CD14-positive monocyte (primary cell): ENCODE measurements at places on chromosomes 1 and 21. TPM values are rescaled to one million over a fixed set of nuclear protein-coding genes. Genes with fewer than 3 reads are reported as not detected.

GRCh38 chr1:157948312-157949073 lies 45.0 kb upstream of the KIRREL1 start:
- no peaks in the 10 kb centered on the region for H3K36me3 ChIP-seq
- peak; percentile 54 for DNase-seq
- H3K27me3 ChIP-seq: peaks cover 7% of the 10 kb centered on the region
- no peak overlapping the region for H3K27ac ChIP-seq
- H3K4me3 ChIP-seq: no peak overlapping the region

GRCh38 chr21:37546299-37546908 lies 179.8 kb downstream of the DYRK1A start:
- peaks cover 9% of the 10 kb centered on the region for H3K4me1 ChIP-seq
- H3K27me3 ChIP-seq: peaks cover 4% of the 10 kb centered on the region
- no peak overlapping the region for H3K27ac ChIP-seq
- no peak for DNase-seq
- H3K4me3 ChIP-seq: no peak overlapping the region

DNA sequence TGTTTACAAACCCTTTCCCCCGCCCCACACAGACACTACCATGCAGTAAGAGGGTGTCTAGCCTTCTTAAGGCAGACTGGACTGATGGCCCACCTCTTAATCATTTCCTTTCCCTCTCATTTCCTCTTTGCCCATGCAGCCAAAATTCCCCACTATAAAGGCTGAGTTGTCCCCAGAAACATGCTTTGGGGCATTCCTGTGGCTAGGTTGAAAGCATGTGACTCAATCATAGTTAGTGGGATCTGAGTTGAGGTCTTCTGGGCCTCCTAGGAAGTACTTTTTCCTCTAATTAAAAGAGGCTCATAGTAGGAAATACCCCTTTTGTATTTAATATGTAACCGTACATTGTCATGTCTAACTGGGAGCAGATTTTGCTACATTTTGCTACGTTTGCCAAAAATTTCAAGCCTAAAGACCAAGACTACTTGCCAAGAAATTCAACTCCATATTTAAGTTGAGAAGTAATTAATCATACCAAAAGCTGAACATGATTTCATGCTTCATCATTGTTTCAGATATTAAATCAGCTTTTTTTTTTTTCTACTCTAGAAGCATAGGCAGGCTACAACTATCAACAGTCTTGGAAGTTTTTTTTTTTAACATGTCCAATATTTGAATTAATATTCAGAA lies 174.7 kb downstream of the ADGRL4 start:
- DNase-seq: peak; percentile 3
- H3K27ac ChIP-seq: no peak overlapping the region
- H3K4me3 ChIP-seq: no peak overlapping the region
- no peaks in the 10 kb centered on the region for H3K4me1 ChIP-seq
- no peaks in the 10 kb centered on the region for H3K36me3 ChIP-seq

DNA sequence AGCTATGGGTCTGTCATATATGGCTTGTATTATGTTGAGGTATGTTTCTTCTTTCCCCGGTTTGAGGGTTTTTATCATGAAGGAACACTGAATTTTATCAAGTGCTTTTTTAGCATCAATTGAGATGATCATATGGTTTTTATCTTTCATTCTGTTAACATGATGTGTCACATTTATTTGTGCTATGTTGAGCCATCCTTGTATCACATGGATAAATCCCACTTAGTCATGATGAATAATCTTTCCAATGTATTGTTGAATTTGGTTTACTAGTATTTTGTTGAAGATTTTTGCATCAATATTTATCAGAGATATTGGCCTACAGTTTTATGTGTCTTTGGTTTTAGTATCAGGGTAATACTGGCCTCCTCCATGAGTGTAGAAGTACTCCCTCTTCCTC lies 61.7 kb downstream of the GPR137B start:
- no peaks in the 10 kb centered on the region for H3K27me3 ChIP-seq
- H3K4me3 ChIP-seq: no peak overlapping the region

DNA sequence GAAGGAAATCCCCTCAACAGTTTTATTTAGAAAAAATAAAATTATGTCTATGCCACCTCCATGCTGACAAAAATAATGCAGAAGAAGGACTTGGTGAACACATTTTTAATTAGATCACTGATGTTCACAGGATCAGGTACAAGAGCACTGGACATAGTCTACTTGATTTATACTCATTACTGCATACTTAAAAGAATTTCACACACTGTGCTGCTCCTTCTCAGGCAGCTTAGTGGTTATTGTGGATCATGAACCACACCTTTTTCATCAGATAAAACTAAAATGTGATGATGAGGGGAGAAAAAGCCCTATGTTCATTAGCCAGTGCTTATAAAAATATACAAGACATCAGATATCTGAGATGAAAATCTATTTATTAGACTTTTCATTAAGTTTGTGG lies 103.3 kb upstream of the DPH5 start:
- DNase-seq: no peak
- H3K4me3 ChIP-seq: no peak overlapping the region
- no peaks in the 10 kb centered on the region for H3K36me3 ChIP-seq
- H3K4me1 ChIP-seq: peaks cover 3% of the 10 kb centered on the region
- H3K27me3 ChIP-seq: no peaks in the 10 kb centered on the region

DNA sequence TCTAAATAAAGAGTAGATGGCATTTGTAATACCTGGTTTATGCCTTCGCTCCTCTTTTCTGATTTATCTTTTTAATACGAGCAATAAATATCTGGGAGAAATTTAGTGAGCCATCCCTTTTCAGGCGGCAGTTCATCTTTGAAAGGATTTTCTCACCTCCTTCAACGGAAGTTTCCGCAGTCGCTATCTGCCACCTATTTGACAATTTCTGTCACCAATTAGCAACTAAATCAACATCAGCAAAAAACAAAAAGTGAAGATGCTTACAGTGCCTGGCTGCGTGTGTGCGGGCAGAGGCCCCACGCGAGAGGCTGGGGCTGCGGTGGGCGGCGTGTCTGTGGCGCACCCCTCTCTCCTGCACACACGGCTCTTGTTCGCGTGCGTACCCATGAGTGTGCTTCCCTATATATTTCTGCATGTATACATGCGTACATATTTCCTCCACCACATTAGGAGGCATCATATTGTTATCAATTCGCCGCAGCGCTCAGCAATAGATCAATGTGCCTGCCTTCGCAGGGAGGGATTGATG lies 117.3 kb upstream of the BARHL2 start:
- peaks cover 98% of the 10 kb centered on the region for H3K27me3 ChIP-seq
- H3K27ac ChIP-seq: no peak overlapping the region

DNA sequence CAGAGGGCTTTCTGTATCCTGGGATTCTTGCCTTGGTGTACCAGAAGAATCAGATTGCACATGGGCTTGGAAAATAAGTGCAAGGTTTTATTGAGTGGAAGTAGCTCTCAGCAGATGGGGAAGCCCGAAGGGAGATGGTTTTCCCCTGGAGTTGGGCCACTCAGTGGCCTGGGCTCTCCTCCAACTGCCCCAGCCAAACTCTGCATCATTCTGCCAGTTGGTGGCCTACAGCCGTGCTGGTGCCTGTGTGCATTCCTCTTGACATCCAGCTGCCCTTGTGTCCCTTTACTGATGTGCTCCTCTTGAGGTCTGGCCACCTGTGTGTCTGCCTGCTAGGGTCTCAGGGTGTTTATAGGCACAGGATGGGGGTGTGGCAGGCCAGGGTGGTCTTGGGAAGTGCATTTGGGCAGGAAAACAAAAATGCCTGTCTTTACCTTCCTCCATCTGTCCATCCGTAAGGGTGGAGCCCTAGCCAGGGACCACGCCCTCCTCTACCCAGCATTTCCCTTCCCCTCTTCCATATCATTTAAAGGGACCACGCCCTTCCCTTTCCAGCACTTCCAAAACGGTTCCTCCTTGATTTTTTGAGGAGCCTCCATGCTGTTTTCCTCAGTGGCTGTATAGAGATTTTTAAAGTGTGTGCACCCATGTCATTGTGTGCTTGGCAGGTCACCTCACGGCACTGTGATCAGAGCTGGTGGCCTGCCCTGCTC lies 18.9 kb downstream of the SNAP47 start:
- H3K4me3 ChIP-seq: no peak overlapping the region
- DNase-seq: no peak
- H3K27me3 ChIP-seq: no peaks in the 10 kb centered on the region
- peaks cover 10% of the 10 kb centered on the region for H3K36me3 ChIP-seq
- no peak overlapping the region for H3K27ac ChIP-seq

DNA sequence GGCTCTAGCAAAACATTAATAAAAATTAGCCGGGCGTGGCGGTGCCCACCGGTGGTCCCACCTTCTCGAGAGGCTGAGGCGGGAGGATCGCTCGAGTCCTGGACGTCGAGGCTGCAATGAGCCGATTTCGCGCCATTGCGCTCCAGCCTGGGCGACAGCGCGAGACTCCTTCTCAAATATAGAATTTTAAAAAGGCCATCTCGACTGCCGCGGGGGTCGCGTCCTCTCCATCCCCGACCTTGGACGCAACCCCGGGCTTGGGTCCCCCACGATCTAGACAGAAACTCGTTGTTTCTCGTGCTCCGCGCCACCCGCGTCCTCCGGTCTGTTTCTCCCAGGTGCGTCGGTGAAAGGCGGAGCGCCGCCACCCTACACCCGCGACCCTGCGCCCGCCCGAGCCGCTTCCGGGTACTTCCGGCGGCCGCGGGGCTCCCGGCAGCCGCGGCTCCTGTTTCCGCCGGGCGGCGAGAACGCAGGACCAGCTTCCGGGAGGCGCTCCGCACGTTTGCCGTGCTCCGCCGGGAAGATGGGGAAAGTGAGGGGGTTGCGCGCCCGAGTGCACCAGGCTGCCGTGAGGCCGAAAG lies at the start of gene SLX9:
Gene SLX9, plus strand, starts transcription at position 498 of the 584 bp plus-strand sequence. Its CDS starts 29 bp downstream, at position 527.
- peak; percentile 52 for DNase-seq
- H3K4me1 ChIP-seq: peaks cover 20% of the 10 kb centered on the region
- no peak within 1 kb of the TSS for H3K27ac ChIP-seq
- H3K27me3 ChIP-seq: no peaks in the 10 kb centered on the region
- peak within 1 kb of the TSS; percentile 84 for H3K4me3 ChIP-seq
- peaks cover 12% of the 10 kb centered on the region for H3K36me3 ChIP-seq

DNA sequence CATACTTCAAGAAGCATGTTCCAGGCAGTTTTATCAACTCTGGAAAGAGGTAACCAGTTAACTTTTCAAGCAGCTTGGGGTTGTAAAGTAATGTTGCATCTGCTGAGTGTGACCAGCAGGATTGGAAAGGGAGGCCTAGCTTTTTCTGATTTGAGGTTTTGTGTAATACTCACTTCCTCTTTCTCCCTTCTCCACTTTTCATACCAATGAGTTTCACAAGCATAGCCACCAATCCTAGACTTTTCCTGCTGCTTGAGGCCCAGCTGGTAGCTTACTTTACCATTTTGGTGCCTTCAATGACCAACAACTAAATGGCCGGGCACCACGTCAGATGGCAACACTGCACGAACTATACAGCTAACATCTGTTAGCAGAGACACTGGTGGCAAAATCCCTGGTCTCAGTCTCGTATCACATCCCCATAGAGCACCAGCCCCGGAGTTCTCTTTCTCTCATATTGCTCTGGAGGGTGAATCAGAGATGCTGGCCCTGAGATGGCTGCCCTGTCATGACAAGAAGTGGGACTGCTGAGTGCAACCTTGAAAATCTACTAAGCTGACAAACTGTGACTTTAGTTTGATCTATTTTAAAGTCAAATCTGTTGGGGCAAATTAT lies 14.8 kb upstream of the GPR88 start:
- peaks cover 46% of the 10 kb centered on the region for H3K4me1 ChIP-seq
- no peak overlapping the region for H3K4me3 ChIP-seq
- peak; percentile 81 for DNase-seq
- peak overlapping the region; percentile 58 for H3K27ac ChIP-seq

DNA sequence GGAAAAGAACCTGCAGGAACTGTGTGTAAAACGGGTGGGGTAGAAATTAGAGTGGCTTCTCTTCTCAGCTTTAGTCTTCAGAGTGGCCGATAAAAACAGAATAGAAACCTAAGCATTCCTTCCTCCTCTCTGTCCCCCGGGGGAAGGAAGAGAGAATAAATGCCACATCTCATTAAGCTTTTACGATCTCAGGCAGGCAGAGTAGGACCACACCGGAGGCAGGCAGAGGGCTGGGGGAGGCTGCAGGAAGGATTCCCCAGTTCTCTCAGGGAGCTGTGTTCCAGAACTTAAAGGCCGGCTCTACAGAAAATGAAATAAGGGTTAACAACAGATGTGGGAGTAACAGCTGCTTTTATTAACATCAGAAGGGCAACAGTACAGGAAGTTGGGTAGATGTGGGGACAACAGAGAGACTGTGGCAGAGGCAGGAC lies 24.5 kb upstream of the MEF2D start:
- DNase-seq: no peak
- no peaks in the 10 kb centered on the region for H3K27me3 ChIP-seq
- H3K4me1 ChIP-seq: peaks cover 40% of the 10 kb centered on the region
- H3K27ac ChIP-seq: peak overlapping the region; percentile 81
- H3K4me3 ChIP-seq: peak overlapping the region; percentile 64

DNA sequence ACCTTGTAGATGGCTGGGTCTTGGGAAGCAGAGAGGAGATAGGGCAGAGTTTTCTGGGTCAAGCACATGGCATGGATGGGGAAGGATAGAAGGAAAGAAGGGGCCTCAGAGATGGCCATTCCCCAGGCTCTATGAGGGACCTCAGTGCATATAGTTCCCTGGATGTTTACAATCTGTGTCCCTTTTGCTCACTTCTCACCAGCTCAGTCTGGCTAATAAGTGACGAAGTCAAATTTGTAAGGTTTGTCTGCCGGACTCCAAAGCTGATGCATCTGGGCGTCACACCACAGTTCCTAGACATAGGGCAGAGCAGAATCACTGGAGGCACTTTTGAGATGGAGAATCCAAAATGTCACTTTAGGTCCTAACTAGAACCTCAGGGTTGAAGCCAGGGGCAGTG lies 416.4 kb upstream of the PROX1 start:
- no peaks in the 10 kb centered on the region for H3K36me3 ChIP-seq
- H3K27ac ChIP-seq: no peak overlapping the region

GRCh38 chr1:24380508-24380907 lies 33.1 kb downstream of the STPG1 start:
- H3K4me1 ChIP-seq: peaks cover 17% of the 10 kb centered on the region
- no peaks in the 10 kb centered on the region for H3K36me3 ChIP-seq
- no peak overlapping the region for H3K27ac ChIP-seq
- H3K4me3 ChIP-seq: no peak overlapping the region
- H3K27me3 ChIP-seq: no peaks in the 10 kb centered on the region

The MRPL37 gene
- 47.8 TPM for polyA plus RNA-seq

The TRABD2B gene
- not detected for polyA plus RNA-seq

The CAPZA1 gene
- 357 TPM for polyA plus RNA-seq

The TRIM62 gene
- polyA plus RNA-seq: 8.1 and 9.0 TPM in 2 replicates

The LRRC39 gene
- not detected for polyA plus RNA-seq

The OR2L3 gene
- not detected for polyA plus RNA-seq

The SEMA6C gene
- 1.4 TPM for polyA plus RNA-seq

The KCNJ9 gene
- polyA plus RNA-seq: not detected

The MACO1 gene
- 2.6 TPM for polyA plus RNA-seq
